ENCODE measurements at places on chromosomes 12 and 14. TPM values are rescaled to one million over a fixed set of nuclear protein-coding genes. Genes with fewer than 3 reads are reported as not detected.
A peak's percentile ranks its signal among the peaks of the same experiment; 100 is the strongest.

The TMTC1 gene
- not detected for total RNA-seq

The BRAP gene
- 22.4 TPM for total RNA-seq

The GPR137C gene
- total RNA-seq, result 0.19 TPM

The MNAT1 gene
- 15.9 TPM for total RNA-seq

- no peak overlapping the region for H3K4me3 ChIP-seq
- H3K36me3 ChIP-seq, result no peaks in the 10 kb centered on the region
- H3K4me1 ChIP-seq, result peaks cover 35% of the 10 kb centered on the region
- H3K27ac ChIP-seq, result no peak overlapping the region
- no peaks in the 10 kb centered on the region for H3K27me3 ChIP-seq
- DNase-seq, result peak; percentile 46
Measured at GRCh38 chr12:54220092-54220557, 31.3 kb upstream of the SMUG1 start.

GRCh38 chr12:26954027-26954426 is 15.8 kb downstream of the FGFR1OP2 start:
- no peaks in the 10 kb centered on the region for H3K27me3 ChIP-seq
- no peak for DNase-seq
- H3K4me1 ChIP-seq, result peaks cover 3% of the 10 kb centered on the region
- H3K27ac ChIP-seq, result no peak overlapping the region
- peaks cover 37% of the 10 kb centered on the region for H3K36me3 ChIP-seq

- no peaks in the 10 kb centered on the region for H3K36me3 ChIP-seq
- no peak overlapping the region for H3K27ac ChIP-seq
- no peak overlapping the region for H3K4me3 ChIP-seq
- H3K27me3 ChIP-seq, result no peaks in the 10 kb centered on the region
Measured at GRCh38 chr12:18327036-18327435, 65.7 kb downstream of the PIK3C2G start.

DNA sequence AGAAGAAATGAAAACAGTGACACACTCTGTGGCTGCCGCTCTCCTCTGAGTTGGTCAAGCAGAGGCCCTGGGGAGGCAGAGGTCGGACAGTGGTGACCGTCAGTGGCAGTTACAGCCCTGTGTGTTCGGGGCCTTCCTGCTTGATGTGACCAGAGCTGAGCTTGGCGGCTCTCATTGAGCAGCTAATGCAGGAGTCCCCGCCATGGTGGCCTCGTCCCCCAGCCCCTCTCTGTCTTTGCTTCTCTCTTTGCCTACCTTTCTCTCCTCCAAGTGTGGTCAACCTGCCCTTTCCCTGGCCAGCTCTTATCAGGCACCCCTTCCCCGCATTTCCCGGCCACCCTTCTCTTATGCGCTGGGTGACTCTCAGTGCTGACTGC is 362.8 kb downstream of the CACNA1C start:
- DNase-seq, result no peak
- H3K36me3 ChIP-seq, result no peaks in the 10 kb centered on the region
- no peak overlapping the region for H3K27ac ChIP-seq
- H3K27me3 ChIP-seq, result no peaks in the 10 kb centered on the region
- no peak overlapping the region for H3K4me3 ChIP-seq

GRCh38 chr14:23355871-23356435 is 3.3 kb upstream of the SLC22A17 start:
- no peak overlapping the region for H3K4me3 ChIP-seq
- peaks cover 15% of the 10 kb centered on the region for H3K4me1 ChIP-seq
- H3K27ac ChIP-seq, result no peak overlapping the region
- peaks cover 4% of the 10 kb centered on the region for H3K27me3 ChIP-seq
- DNase-seq, result no peak
- H3K36me3 ChIP-seq, result no peaks in the 10 kb centered on the region

DNA sequence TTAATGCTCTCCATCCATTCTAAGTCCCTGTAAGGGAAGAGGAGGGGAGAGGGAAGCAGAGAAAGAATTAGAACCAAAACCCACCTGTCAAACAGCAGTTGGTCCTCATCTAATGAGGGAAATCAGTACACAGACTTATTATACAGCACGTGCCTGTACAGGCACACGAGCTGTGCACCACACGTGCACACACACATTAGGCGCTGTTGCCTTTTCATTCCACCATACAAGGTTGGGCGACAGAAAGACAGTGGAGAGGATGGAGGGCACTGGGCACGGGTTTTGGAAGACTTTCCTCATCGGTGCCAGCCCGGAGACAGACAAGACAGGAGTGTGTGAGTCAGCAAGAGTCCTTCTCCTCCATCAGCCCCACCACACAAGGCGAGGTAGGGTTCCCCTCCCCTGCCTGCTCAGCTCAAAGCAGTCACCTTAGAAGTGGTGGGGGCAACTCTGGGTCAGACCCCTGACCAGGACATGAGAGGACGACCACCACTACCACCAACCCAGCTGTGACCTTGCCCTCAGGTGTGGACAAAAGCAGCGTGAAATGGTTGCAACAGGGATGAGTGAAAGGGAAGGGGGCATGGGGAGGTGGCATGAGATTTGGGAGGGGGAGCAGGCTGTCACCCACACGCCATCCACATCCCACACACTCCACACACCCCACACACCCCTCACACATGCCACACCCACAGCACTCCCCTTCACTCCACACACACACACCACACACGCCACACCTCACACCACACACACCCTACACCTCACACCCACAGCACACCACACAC is 80.7 kb downstream of the ACTN1 start:
- DNase-seq, result no peak
- no peaks in the 10 kb centered on the region for H3K27me3 ChIP-seq
- H3K36me3 ChIP-seq, result peaks cover 43% of the 10 kb centered on the region
- H3K4me3 ChIP-seq, result no peak overlapping the region
- H3K4me1 ChIP-seq, result peaks cover 9% of the 10 kb centered on the region
- H3K27ac ChIP-seq, result no peak overlapping the region

- H3K4me1 ChIP-seq, result peaks cover 21% of the 10 kb centered on the region
- H3K4me3 ChIP-seq, result no peak overlapping the region
- H3K27ac ChIP-seq, result no peak overlapping the region
- DNase-seq, result no peak
- peaks cover 74% of the 10 kb centered on the region for H3K36me3 ChIP-seq
Measured at GRCh38 chr14:24121210-24121609, 6.5 kb upstream of the NRL start.

- no peak overlapping the region for H3K4me3 ChIP-seq
- no peaks in the 10 kb centered on the region for H3K36me3 ChIP-seq
- no peaks in the 10 kb centered on the region for H3K4me1 ChIP-seq
- DNase-seq, result no peak
- no peak overlapping the region for H3K27ac ChIP-seq
- no peaks in the 10 kb centered on the region for H3K27me3 ChIP-seq
Measured at GRCh38 chr12:102468261-102468915, 12.0 kb downstream of the IGF1 start.

The NXPH4 gene
- not detected for total RNA-seq

The DCN gene
- total RNA-seq, result not detected

GRCh38 chr12:16475521-16475920 is 128.1 kb downstream of the MGST1 start:
- no peak overlapping the region for H3K4me3 ChIP-seq
- H3K36me3 ChIP-seq, result no peaks in the 10 kb centered on the region
- no peaks in the 10 kb centered on the region for H3K27me3 ChIP-seq

DNA sequence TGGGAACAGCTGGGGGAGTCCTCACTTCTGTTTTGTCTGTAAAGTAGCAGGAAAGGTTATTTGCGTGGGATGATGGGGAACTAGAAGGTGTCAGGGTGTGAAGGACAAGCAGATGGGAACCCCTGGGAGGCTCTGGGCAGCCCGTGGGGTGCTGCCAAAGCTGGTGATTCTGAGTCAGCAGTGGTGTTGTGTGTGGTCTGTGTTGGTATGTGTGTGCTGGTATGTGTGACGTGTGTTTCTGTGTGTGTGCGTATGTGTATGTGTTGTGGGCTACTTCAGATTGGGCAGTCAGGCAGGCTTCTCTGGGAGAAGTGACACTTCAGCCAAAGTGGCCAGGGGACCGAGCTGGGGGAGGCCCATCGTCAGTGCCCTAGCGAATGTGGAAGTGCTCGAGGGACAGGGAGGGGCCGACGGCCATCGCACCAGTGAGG is 15.3 kb upstream of the BDKRB2 start:
- no peaks in the 10 kb centered on the region for H3K36me3 ChIP-seq
- peaks cover 4% of the 10 kb centered on the region for H3K27me3 ChIP-seq
- no peaks in the 10 kb centered on the region for H3K4me1 ChIP-seq
- DNase-seq, result no peak
- H3K4me3 ChIP-seq, result no peak overlapping the region

The WBP11 gene
- 169 TPM for total RNA-seq

DNA sequence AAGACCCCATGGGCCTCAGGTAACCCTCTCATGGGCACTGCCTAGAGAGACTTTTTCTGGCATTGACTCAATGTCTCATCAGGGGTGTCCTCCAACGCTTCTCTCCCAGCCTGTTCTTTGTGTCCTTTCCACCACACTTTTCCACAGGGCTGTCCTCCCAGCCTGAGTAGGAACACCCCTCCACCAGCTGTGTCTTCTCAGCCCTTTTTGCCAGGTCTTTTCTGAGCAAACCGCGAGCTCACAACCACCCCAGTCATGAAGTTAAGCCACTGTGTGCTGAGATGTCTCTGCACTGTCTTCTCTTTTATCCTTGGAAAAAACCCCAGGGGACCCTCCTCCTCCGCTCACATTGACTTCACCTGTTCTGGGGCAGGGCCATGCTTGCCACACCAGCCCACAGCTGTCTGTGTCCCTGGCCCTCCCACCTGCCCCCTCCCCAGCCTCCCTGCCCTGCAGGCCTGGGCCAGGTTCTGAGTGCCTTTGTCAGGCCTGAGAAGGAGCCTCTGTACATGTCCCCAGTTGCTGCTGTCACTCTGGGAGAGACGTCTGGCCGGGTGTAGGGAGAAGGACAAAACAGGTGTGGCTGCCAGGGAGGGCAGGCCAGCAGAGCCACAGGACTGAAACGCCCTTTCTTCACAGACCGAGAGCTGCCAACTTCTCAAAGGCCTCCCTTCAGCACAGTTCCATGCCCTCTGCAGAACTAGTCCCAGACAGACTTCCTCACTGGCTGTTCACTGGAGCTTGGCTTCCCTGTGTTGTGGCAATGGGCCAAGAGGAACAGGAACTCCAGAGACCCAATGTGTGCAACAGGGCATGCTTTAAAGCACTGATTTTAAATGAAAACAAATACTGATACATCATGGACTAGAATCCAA is 50.5 kb upstream of the PNMA1 start:
- H3K4me3 ChIP-seq, result no peak overlapping the region
- peaks cover 79% of the 10 kb centered on the region for H3K4me1 ChIP-seq
- H3K36me3 ChIP-seq, result peaks cover 8% of the 10 kb centered on the region
- H3K27me3 ChIP-seq, result no peaks in the 10 kb centered on the region

The LRFN5 gene
- not detected for total RNA-seq

DNA sequence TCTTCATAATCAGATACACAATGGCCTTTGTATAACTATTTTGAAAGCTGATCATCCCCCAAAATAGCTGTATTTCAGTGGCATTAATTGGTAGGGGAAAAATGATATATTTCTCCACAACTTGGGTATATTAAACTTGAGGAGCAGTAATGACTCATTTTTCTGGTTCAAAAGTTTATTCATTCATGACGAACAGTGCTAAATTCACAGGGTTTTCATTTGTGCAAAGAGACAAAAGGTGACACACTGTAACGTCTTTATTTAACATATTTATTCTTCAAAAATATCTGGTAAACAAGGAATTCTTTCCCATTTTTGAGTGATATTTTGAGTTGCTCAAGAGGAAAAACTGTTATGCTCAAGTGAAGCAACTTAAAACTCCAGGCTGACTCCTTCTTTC is 415.5 kb upstream of the SOX5 start:
- H3K36me3 ChIP-seq, result no peaks in the 10 kb centered on the region
- no peak overlapping the region for H3K27ac ChIP-seq
- H3K4me1 ChIP-seq, result no peaks in the 10 kb centered on the region
- H3K27me3 ChIP-seq, result no peaks in the 10 kb centered on the region
- DNase-seq, result no peak

DNA sequence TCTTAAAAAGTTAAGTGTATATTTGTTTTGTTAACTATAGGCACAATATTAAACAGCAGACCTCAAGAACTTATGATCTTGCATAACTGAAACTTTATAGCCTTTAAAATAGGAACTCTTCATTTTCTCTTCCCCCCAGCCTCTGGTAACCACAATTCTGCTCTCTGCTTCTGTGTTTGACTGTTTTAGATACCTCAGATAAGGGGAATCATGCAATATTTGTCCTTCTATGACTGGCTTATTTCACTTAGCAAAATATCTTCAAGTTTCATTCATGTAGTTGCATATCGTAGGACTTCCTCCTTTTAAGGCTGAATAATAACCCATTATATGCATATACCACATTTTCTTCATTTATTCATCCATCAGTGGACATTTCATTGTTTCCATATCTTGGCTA is 131.3 kb downstream of the PTPRO start:
- DNase-seq, result no peak
- H3K27ac ChIP-seq, result no peak overlapping the region
- H3K27me3 ChIP-seq, result no peaks in the 10 kb centered on the region

DNA sequence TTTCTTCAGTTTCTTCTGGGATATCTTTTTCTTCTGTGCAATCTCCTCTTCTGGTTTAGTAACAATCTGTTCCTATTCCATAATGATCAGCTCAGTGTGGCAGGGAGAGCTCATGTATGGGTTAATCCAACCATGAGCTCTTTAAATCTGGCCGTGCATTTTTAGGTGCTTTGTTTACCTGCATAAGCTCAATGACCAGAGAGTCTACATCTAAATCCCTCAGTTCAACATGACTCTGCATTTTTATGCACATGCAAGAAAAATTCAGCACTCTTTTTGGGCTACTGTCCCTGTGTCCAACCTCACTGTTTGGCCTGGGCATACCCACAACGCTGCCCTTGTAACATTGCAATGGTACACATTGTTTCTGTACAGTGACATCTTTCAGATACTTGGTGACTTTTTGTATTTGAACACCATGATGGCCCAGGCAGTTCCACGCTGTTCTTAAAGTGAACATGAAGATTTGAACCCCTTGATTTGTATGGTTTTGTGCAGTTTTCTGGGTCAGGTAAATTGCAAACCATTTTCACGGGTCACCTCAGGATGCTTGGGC is 243.3 kb upstream of the SRRM4 start:
- no peaks in the 10 kb centered on the region for H3K27me3 ChIP-seq
- no peak overlapping the region for H3K4me3 ChIP-seq
- no peaks in the 10 kb centered on the region for H3K36me3 ChIP-seq
- no peak for DNase-seq
- H3K4me1 ChIP-seq, result no peaks in the 10 kb centered on the region
- no peak overlapping the region for H3K27ac ChIP-seq

GRCh38 chr12:89574736-89575208 is 48.9 kb upstream of the POC1B start:
- no peaks in the 10 kb centered on the region for H3K27me3 ChIP-seq
- no peaks in the 10 kb centered on the region for H3K36me3 ChIP-seq
- no peak for DNase-seq

GRCh38 chr12:127351481-127352010 is 915.4 kb upstream of the TMEM132C start:
- no peak overlapping the region for H3K4me3 ChIP-seq
- H3K27ac ChIP-seq, result no peak overlapping the region
- H3K27me3 ChIP-seq, result no peaks in the 10 kb centered on the region
- no peaks in the 10 kb centered on the region for H3K4me1 ChIP-seq

DNA sequence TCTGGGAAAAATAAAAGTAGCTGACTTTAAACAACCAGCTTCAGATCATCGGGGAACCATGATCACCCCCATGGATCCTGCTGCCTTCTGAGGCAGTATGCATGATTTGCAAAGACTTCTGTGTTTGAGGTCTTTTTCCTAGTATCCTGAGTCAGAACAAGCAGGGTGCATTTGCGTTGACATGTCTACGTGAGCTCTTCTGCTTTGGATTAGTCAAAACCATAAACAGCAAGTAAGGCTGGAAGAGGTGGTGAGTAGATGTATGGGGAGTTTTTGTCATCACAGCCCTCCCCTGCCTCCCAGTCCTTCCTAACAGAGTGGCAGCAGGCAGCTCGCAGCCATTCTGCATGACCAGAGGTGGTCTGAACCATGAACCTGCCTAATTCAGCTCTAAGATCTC is 24.1 kb downstream of the PLEKHG7 start:
- no peaks in the 10 kb centered on the region for H3K36me3 ChIP-seq
- H3K4me3 ChIP-seq, result no peak overlapping the region
- no peak for DNase-seq
- H3K4me1 ChIP-seq, result no peaks in the 10 kb centered on the region
- H3K27me3 ChIP-seq, result no peaks in the 10 kb centered on the region
- H3K27ac ChIP-seq, result no peak overlapping the region

The MIPOL1 gene
- 0.30 TPM for total RNA-seq
